Uterus (tissue), 4 donors: ENCODE measurements at places on chromosomes 2 and 18. TPM values are rescaled to one million over a fixed set of nuclear protein-coding genes. Genes with fewer than 3 reads are reported as not detected.

Gene CGREF1
- 11.6 TPM for total RNA-seq

GRCh38 chr2:237629739-237630138 is 2.4 kb downstream of the LRRFIP1 start:
- DNase-seq: no peak

DNA sequence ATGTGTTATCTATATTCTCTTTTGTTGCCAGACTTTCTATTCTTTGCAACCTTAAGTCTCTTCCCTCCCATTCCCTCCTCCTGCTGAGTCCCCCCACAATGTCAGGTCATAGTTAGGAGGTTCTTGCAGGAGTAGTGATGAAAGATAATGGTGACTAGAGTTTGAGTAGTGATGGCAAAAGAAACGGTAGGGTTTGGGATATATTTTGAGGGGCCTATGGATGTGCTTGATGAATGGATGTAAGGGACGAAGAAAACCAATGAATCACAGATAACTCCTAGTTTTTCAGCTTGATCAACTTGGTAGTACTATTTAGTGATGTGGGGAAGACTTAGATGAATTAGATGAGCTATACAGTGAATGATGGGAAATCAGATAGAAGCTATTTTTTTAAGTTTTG is 21.0 kb downstream of the EML4 start:
- no peak for DNase-seq

DNA sequence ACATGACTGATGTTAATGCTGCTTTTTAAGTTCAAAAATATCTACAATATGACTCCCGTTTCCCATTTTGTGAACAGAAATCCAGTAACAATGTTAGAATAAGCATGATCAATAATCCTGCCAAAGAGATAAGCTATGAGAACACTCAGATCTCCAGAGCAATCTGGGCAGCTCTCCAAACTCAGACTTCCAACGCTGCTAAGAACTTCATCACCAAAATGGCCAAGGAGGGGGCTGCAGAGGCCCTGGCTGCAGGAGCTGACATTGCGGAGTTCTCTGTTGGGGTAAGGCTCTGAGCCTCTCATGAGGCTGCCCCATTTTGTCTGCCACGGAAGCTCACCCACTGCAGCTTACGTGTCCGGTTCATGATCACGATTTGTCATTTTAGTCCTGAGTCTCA is 68.4 kb downstream of the UGGT1 start:
- no peak for DNase-seq

GRCh38 chr2:61763605-61764034 is 90.2 kb downstream of the FAM161A start:
- peak; percentile 81 for DNase-seq

GRCh38 chr18:56869189-56869777 is 218.1 kb downstream of the WDR7 start:
- no peak for DNase-seq

GRCh38 chr2:98548920-98549818 is 59.1 kb downstream of the COA5 start:
- DNase-seq: no peak

GRCh38 chr2:65939687-65940086 is 495.2 kb upstream of the MEIS1 start:
- DNase-seq: no peak

DNA sequence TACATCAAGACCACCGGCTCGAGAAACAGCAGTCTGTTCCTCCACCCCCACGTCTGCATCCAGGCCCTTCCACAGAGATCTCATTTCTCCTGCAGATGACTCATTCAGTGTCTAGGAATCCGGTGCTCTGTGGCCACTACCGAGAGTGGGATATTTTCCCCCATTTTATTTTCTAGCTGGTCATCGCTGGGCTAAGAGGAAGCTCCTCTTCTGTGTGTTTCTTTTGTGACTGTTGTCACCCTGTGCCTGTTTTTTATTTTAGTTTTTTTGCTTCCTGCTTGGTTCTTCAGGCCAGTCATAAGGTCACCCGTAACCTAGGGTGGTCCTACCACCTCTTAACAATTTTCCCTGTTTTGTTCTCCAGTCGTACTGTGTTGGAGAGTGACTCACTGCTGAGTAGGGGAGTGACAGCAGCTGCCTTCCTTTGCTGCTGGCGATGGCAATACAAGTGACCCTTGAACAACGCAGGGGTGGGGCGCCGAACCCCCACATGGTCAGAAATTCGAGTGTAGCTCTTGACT is 6.7 kb downstream of the RAMP1 start:
- DNase-seq: peak; percentile 56

DNA sequence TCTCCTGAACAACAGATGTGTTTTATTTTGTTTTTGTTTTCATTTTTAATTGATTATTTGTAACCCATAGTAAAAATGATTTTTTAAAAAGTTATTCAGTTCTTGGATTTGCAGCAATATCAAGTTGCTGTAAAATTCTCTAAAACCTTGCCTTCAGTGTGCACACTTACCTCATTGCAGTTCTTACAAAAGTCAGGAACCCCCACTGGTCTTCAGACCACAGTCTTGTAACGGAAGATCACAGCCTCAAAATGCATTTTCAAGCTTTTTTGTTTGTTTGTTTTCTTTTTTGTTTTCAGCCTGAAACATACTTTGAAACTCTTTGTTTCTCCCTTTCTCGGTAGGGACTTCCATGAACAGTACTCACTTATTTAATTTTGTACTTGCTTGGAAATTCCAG is 1012.8 kb upstream of the GYPC start:
- no peak for DNase-seq

DNA sequence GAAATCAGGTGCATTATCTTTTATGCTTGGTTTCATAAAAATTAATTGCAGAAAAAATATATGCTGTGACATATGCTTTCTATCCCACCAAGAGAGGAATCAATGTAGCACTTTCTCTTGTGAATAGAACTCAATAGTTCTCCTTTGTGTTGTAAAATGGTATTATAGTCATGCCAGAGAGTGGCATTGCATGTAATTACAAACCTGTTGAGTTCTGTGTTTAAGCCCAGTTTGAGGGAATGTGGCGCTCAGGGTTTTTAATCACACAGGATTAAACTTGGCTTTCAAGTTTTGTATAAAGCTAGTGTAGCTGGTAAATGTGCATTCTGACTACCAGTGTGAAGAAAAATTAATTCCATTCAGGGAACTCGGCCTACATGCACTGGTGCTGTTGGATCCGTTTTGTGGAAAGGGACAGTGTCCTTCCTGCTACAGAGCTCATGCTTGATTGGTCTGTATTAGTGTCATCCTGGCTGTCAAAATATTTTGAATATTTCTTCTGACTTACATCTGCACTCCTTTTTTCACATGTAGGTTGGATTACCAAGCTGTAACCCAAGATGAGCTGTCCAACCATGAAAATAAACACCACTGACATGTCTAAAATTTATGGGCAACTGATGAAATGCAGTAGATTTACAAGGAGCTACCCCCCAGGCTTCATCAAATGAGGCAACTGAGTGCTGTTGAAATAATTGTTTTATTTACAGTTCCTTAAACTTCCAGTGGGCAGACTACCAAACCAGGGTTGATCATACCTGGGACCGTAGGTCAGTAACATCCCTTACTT is 80.3 kb downstream of the SLC4A3 start:
- DNase-seq: no peak

DNA sequence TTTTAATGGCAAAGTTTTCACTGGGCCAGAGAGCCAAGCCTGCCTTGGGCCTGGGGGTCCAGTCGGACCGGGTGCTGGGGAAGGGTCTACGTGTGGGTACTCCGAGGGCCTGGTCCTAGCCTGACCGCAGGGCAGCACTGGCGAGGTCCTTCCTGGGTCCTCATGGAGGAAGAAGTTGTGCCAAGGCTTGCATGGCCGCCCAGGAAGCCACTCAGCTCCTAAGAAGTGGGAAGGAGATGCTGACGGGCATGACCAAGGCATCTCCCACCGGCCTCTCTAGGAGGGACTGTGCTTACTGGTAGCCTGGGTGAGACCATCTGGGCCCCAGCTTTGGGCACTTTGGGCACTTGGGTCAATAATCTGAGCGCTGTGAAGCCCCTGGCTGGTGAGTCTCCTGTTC is 22.6 kb downstream of the CIB4 start:
- no peak for DNase-seq

DNA sequence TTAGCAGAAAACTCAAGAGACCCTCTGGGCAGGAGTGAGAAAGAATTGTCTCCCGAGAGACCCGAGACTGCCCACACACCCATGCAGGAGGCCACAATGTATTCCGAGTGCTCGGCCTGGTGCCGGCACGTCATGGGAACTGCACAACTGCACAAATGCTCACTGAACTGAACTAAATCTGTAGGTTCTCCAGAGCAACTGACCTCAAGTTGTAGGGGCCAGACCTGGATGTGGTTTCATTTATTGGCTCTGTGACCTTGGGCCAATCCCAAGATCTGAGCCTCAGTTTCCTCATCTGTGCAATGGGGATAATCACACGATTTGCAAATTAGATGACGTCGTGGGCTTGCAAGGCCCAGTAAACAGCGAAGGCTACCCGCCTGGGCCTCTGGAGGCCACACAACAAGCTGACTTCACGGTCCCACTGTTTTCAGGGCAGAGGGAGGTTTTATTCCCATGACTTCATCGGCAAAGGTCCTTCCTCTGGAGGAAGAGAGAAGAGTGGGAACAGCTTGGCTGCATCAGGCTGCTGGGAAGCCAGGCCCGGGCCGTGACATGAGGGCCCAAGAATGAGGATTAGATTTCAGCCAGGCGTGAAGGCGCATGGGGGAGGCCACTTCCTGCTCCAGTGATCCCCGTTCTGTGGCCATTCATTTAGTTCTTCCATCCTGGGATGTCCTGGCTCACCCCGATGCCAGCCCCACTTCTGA is 3.6 kb upstream of the ERFE start:
- DNase-seq: no peak

DNA sequence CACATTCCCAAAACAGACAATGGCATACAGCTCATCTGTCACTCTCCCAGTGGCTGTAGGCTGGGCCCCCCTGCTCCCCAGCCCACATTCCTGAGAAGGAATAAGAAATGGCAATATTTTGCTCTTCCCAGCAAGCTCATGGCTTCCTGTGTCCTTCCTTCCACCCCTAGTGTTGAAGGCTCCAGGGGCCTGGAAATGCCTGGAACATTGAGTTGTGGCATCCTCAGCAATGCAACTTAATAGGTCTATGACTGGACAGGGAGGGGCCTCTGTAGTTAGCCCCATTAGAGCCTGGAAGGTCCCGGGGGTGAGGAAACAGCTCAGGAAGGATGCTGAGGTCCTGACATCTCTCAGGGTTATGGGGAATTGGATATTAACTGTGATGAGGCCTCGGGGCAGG is 3.3 kb downstream of the KIF3C start:
- no peak for DNase-seq

GRCh38 chr18:41989508-41989907 is 34.5 kb downstream of the PIK3C3 start:
- DNase-seq: no peak

DNA sequence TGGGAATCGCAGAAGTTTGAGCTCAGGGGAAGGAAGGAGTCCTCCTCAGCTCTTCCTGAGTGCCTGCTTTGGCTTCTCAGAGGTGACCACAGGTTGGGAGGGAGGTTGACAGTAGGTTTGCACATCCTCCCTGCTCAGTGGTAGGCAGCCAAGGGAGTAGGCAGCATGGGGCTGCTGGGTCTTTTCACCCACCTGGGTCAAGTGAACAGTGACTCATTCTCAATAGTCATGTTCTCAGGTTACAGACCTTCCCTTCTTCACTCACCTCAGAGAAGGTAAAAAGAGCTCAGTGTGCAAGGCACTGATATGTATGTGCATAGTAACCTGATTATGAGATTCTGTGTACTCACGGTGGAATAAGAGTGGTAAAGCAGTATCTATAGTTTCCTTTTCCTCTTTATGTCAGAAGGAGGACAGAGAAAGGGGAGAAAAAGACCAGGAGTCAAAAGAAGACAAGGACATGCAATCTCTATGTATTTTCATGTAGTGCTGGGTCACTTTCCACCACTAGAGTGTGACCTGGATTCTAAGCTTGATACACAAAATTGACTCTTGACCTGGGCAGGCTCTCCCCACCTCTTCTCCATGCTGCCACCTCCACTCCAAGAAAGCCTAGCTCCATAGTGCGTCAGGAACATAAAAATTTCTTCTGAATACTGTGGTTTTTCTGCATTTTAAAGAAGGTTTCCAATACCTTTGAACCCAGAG is 36.5 kb upstream of the ASNSD1 start:
- DNase-seq: no peak

DNA sequence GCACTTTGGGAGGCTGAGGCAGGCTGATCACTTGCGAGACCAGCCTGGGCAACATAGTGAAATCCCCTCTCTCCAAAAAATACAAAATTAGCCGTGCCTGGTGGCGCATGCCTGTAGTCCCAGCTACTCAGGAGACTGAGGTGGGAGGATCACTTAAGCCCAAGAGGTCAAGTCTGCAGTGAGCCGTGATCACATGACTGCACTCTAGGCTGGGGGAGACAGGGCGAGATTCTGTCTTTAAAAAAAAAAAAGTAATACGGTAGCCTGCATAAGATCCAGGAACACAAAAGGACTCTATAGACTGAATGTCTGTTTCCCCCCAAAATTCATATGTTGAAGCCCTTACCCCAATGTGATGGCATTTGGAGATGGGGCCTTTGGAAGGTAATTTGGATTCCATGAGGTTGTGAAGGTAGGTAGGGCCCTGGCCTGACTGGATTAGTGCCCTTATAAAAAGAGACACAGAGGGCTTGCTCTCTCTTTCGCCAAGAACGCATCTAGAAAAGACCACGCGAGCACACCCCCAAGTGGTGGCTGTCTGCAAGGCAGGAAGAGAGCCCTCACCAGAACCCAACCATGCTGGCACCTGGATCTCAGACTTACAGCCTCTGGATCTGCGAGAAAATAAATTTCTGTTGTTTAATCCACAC is 17.0 kb downstream of the MBOAT2 start:
- DNase-seq: no peak

DNA sequence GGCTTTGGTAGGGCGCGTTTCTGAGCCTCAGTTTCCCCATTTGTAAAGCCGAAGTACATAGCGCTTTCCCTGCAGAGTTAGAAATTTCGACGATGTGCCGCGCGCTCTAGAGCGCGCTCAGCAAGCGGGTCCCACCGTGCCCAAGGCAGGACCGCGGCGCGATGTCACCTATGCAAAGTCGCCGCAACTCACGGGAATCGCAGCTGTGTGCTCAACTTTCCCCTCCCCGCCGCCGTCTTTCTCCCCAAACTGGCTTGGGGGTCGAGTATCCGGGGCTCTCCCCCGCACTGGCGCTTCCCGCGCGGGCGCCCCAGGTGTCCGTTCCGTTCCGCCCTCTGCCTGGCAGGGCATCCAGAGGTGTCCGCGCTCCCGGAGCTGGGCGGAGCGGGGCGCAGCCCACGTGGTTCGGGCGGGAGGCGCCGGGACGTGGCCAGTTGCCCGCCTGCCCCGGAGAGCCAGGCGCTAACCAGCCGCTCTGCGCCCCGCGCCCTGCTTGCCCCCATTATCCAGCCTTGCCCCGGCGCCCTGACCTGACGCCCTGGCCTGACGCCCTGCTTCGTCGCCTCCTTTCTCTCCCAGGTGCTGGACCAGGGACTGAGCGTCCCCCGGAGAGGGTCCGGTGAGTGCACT is at the start of gene MLPH:
Gene MLPH (plus strand): TSS at position 433 of the 630 bp plus-strand sequence. CDS start 6,176 bp downstream, outside the sequence.
- DNase-seq: peak; percentile 63

GRCh38 chr2:29130295-29130694 is 15.1 kb downstream of the CLIP4 start:
- no peak for DNase-seq

GRCh38 chr18:11663439-11664029 is 25.5 kb upstream of the GNAL start:
- no peak for DNase-seq
